ENCODE measurements at places on chromosomes 2 and 18. TPM values are rescaled to one million over a fixed set of nuclear protein-coding genes. Genes with fewer than 3 reads are reported as not detected.

MPP4 gene
- total RNA-seq = not detected

AMER3 gene
- total RNA-seq = not detected

PMAIP1 gene
- total RNA-seq = 41.8 TPM

OSBPL1A gene
- total RNA-seq = 0.98 TPM

ZSWIM2 gene
- not detected for total RNA-seq

VWC2L gene
- not detected for total RNA-seq

FNDC4 gene
- total RNA-seq = 0.30 TPM

FBXO48 gene
- total RNA-seq = 1.3 TPM

FZD7 gene
- total RNA-seq = 1.1 TPM

CDH7 gene
- not detected for total RNA-seq

HOXD10 gene
- total RNA-seq = not detected

UGT1A9 gene
- not detected for total RNA-seq

TSGA10 gene
- total RNA-seq = 3.4 TPM

SDC1 gene
- total RNA-seq = 0.62 TPM

MYL1 gene
- not detected for total RNA-seq

POTEJ gene
- total RNA-seq = not detected

BMP10 gene
- total RNA-seq = not detected

ST8SIA3 gene
- not detected for total RNA-seq

APCDD1 gene
- total RNA-seq = not detected

LAMA3 gene
- 0.05 TPM for total RNA-seq

ELMOD3 gene
- 17.0 TPM for total RNA-seq

MTCL1 gene
- 0.50 TPM for total RNA-seq

DHRS9 gene
- 3.3 TPM for total RNA-seq

ZC3H15 gene
- 94.5 TPM for total RNA-seq

TCF4 gene
- 8.4 TPM for total RNA-seq

MDH1B gene
- 0.55 TPM for total RNA-seq

IL36B gene
- not detected for total RNA-seq

C2orf81 gene
- total RNA-seq = 1.6 TPM

LRRC30 gene
- not detected for total RNA-seq

AQP12B gene
- not detected for total RNA-seq

LAMA1 gene
- total RNA-seq = not detected

GALNT3 gene
- total RNA-seq = 21.3 TPM

MAP3K19 gene
- not detected for total RNA-seq

CNTNAP5 gene
- not detected for total RNA-seq

GPR39 gene
- total RNA-seq = not detected

TGFBRAP1 gene
- total RNA-seq = 23.4 TPM

All from activated T-helper 2 cell treated with anti-CD3 and anti-CD28 coated beads, Interferon-gamma antibody, Interleukin-2, Interleukin-4, amounts not matched to agents 10 μg/mL and 5 μg/mL and 100 μg/mL, durations not matched to agents 14 hours and 24 hours and 36 hours (primary cell).